ENCODE measurements at places on chromosomes 7 and 10.

DNA sequence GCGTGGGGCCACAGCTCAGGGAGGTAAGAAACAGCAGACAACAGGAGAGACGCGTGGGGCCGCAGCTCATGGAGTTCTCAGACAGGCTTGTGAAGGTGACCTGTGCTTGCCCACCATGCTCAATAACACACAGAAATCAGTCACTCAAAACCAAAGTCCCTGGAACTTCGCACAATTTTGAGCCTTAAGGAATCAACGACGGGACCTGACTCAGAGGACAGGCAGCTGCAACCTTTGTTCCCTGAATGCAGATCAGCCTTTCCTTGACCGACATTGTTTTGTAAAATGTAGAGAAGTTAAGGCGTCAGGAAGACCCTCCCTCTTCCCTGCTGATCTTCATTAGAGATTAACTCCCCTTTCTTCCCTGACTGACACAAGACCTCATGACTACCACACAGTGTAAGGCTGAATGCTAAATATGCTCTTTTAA, 8.5 kb upstream of the KNDC1 start:
- DNase-seq = no peak

DNA sequence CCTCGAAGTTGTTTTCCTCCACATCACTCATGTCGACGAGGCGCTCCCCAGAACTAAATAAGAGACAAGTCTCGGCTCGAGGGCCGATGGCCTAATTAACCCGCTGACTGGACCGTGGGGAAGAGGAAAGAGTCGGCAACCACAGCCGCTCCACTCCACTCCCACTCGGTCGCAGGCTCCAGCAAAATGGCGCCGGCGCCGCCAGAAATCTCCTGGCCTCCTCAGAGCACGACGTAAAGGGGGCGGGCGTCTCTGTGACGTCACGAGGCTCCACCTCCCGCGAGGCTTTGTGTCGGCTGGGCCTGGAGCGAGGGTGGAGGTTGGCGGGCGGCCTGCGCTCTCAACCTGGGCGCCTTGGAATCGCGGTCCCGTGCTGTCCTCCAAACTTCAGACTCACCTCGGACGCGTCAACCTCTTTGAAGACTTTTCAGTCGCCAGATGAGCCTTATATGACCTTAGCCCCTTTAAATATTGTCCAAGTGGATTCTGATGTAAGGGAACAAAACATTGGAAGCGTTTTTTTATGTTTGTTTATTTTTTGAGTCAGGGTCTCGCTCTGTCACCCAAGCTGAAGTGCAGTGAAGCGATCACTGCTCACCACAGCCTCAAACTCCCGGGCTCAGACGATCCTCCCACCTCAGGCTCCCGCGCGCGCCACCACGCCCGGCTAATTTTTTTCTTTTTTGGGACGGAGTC, at the start of gene TRA2A:
TRA2A (minus strand) TSS at position 188 of the 696 bp plus-strand sequence; CDS start at position 31, 157 bp downstream.
- DNase-seq = peak; percentile 99

GRCh38 chr7:29892231-29892630, 85.9 kb downstream of the WIPF3 start:
- no peak for DNase-seq

- DNase-seq = peak; percentile 44
Observed at GRCh38 chr10:73992899-73993788, 4.8 kb upstream of the VCL start.

DNA sequence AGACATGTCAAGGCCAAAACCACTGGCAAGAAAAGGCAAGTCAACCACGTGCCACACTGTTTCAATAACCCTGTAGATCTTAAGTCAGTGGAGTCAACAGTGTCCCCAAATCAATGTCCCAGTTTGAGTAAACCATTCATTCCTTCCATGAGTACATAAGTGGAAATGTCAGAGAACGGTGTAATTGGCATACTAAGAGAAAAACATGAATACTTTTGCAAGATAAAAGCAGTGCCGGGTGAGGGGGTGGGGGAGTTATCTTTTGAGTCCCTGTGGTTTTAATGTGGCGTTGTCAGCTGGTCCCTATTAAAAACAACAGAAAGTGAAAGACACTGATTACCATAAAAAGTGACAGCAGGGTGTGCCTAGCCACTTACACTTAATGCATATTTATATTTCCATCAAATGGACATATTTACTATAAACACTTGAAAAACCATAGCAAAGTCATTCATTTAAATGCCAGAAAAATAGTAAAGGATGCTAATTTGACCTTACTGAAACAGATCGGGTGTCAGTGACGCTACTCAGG, 37.8 kb downstream of the RSU1 start:
- DNase-seq = peak; percentile 87

DNA sequence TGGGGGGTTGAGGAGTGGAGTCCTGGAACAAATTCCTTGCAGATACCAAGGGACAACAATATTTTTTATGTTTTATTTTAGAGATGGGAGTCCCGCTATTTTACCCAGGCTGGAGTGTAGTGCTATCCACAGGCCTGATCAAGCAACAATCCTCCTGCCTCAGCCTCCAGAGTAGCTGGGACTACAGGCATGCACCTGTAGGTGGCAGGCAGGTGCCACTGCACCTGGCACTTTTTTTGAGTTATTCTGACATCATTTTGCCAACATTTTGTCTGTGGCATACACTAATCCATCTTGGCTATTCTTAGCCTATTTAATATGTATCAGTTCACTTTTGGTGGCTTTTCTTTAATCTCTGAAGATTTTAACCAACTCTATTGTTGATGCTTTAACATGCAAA, 317.8 kb upstream of the MTPN start:
- DNase-seq = no peak

- no peak for DNase-seq
Observed at GRCh38 chr7:99086532-99086931, 57.4 kb downstream of the SMURF1 start.

GRCh38 chr10:1560535-1561192, 176.7 kb downstream of the ADARB2 start:
- no peak for DNase-seq

DNA sequence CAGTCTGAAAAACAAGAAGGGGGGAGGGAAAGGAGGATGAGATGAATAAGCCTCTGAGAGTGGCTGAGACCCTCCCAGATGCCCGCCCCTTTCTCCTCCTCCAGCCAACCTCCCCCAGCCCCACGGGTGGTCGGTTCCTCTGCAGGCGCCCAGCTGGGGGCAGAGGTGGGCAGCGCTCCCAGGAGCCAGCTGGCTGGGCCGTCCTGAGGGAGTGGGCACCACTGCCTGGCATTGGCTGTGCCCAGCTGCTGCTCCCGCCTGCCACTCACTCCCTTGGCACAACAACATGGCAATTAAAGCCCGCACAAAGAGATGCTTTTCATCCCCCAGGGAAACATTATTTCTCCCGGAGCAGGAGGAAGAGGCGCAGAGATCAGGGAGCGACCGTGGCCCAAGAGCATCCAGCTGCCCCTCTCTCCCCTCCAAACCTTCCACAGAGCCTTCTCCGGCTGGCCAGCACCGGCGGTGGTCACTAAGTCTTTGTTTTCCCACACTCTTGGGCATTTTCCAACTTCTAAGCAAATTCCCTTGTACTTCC, 107.2 kb downstream of the SPDYE5 start:
- no peak for DNase-seq

- DNase-seq = no peak
Observed at GRCh38 chr7:94350734-94351133, 44.0 kb upstream of the COL1A2 start.

- DNase-seq = no peak
Observed at GRCh38 chr10:109892931-109893330, 30.4 kb downstream of the XPNPEP1 start.

DNA sequence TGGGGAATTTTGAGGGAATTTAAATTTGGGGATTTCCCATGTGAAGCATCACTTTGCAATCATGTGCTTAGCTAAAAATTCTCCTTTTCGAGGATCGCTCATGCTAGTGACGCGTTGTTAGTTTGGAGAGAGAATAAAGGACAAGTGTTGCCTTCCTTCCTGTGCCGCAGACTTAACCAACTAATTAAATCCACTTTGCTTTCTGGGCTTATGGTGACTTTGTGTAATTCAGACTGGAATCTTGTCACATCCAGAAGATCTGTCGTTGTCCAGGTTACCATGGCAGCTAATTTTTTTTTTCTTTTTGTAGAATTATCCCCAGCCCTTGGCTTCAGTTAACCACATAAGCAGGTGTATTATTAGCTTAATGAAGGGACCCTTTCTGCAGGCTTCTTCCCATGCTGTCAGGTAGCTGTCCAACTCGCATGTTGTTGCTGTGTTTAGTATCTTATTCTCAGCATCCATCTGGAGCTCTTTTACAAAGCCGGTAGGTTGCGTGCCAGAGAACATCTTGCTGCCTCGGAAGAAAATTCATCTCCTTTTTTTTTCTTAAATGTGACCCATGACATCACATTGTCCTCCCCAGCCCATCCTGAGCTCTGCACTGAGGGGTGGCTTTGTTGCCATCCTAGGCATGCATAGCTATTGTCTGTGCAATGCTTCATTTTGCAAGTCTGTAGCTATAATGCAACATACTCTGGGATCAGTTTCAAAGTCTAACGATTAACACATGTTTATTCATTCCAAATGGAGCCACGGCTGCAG, 47.2 kb upstream of the NRP1 start:
- no peak for DNase-seq
